RWPE2 (cell line): ENCODE measurements at places on chromosomes 2 and 18.

GRCh38 chr2:132969371-132969985 is 299.5 kb upstream of the LYPD1 start:
- no peaks in the 10 kb centered on the region for H3K36me3 ChIP-seq
- no peak overlapping the region for H3K4me3 ChIP-seq
- no peak overlapping the region for H3K27ac ChIP-seq
- no peak for DNase-seq

DNA sequence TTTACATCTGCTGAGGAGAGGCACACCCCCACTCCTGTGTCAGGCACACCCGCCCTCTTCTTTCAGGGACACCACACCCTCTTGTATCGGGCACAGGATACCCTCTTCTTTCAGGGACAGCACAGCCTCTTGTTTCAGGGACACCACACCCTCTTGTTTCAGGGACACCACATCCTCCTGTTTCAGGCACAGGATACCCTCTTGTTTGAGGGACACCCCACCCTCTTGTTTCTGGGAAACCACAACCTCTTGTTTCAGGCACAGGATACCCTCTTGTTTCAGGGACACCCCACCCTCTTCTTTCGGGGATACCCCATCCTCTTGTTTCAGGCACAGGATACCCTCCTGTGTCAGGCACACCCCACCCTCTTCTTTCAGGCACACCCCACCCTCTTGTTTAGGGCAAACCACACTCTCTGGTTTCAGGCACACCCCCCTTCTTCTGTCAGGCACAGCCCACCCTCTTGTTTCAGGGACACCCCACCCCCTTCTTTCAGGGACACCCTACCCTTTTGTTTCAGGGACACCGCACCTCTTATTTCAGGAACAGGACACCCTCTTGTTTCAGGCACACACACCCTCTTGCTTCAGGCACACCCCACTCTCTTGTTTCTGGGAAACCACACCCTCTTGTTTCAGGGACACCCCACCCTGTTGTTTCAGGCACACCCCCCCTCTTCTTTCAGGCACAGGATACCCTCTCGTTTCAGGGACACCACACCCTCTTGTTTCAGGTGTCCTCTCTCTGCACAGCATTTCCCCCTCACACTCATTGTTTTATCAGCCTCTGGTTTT is 96.2 kb downstream of the TPO start:
- DNase-seq, result peak; percentile 3
- H3K27ac ChIP-seq, result no peak overlapping the region
- H3K4me1 ChIP-seq, result no peaks in the 10 kb centered on the region
- H3K27me3 ChIP-seq, result no peaks in the 10 kb centered on the region
- H3K4me3 ChIP-seq, result no peak overlapping the region
- no peaks in the 10 kb centered on the region for H3K36me3 ChIP-seq

- H3K36me3 ChIP-seq, result no peaks in the 10 kb centered on the region
- no peak overlapping the region for H3K4me3 ChIP-seq
- no peaks in the 10 kb centered on the region for H3K27me3 ChIP-seq
- DNase-seq, result no peak
- no peaks in the 10 kb centered on the region for H3K4me1 ChIP-seq
- no peak overlapping the region for H3K27ac ChIP-seq
These were observed 97.4 kb downstream of the DDX1 start for GRCh38 chr2:15688924-15689568.

- H3K4me1 ChIP-seq, result no peaks in the 10 kb centered on the region
- H3K4me3 ChIP-seq, result no peak overlapping the region
- peaks cover 12% of the 10 kb centered on the region for H3K27me3 ChIP-seq
- H3K27ac ChIP-seq, result no peak overlapping the region
- no peak for DNase-seq
- no peaks in the 10 kb centered on the region for H3K36me3 ChIP-seq
These were observed 70.0 kb downstream of the ACOXL start for GRCh38 chr2:110802208-110802932.

DNA sequence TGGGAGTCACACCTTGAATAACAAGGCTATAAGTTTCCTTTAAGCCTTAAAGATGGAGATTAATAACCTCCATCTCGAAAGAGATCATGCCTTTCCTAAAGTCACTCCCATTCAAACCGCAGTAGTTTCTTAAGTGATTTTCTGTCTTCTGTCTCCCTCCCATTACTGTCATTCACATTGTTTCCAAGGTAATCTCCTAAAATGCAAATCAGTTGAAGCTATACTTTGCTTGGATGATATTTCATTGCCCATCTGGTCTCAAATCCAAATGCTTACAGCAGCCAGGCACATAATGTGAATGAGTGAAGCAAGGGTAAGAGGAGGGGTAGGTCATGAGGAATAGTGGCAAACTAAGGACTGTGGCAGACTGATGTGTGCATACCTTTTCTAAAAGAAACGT is 116.4 kb downstream of the CCDC141 start:
- no peaks in the 10 kb centered on the region for H3K36me3 ChIP-seq
- no peak overlapping the region for H3K27ac ChIP-seq
- H3K27me3 ChIP-seq, result no peaks in the 10 kb centered on the region
- H3K4me3 ChIP-seq, result no peak overlapping the region
- H3K4me1 ChIP-seq, result no peaks in the 10 kb centered on the region

GRCh38 chr2:68386365-68386764 is 21.3 kb downstream of the PLEK start:
- no peaks in the 10 kb centered on the region for H3K4me1 ChIP-seq
- H3K36me3 ChIP-seq, result no peaks in the 10 kb centered on the region
- H3K4me3 ChIP-seq, result no peak overlapping the region
- no peak for DNase-seq

GRCh38 chr18:31684279-31685096 is at the start of gene B4GALT6:
Gene B4GALT6 (minus strand): TSS chr18:31684581. CDS start chr18:31684426, 155 bp downstream.
- no peak for DNase-seq
- peak within 1 kb of the TSS; percentile 97 for H3K4me3 ChIP-seq
- H3K27ac ChIP-seq, result peak within 1 kb of the TSS; percentile 60
- peaks cover 55% of the 10 kb centered on the region for H3K4me1 ChIP-seq
- no peaks in the 10 kb centered on the region for H3K27me3 ChIP-seq
- no peaks in the 10 kb centered on the region for H3K36me3 ChIP-seq
